ENCODE measurements at places on chromosomes 1 and 21. TPM values are rescaled to one million over a fixed set of nuclear protein-coding genes. Genes with fewer than 3 reads are reported as not detected.
A peak's percentile ranks its signal among the peaks of the same experiment; 100 is the strongest.

The PGBD5 gene
- not detected for polyA plus RNA-seq

The AVPR1B gene
- not detected for polyA plus RNA-seq

The F13B gene
- polyA plus RNA-seq = not detected

The KRTAP19-3 gene
- polyA plus RNA-seq = not detected

The METTL25B gene
- 14.4 TPM for polyA plus RNA-seq

The MMP23B gene
- 0.40 TPM for polyA plus RNA-seq

The PHF13 gene
- 4.4 TPM for polyA plus RNA-seq

The C1orf116 gene
- polyA plus RNA-seq = 0.11 TPM

The MXRA8 gene
- not detected for polyA plus RNA-seq

The LCE2A gene
- not detected for polyA plus RNA-seq

The CCDC18 gene
- 5.6 TPM for polyA plus RNA-seq

The KRTAP21-2 gene
- polyA plus RNA-seq = not detected

GRCh38 chr1:87712261-87713010, 383.8 kb downstream of the LMO4 start:
- H3K27ac ChIP-seq = no peak overlapping the region
- no peaks in the 10 kb centered on the region for H3K27me3 ChIP-seq
- H3K4me3 ChIP-seq = no peak overlapping the region
- no peaks in the 10 kb centered on the region for H3K36me3 ChIP-seq

DNA sequence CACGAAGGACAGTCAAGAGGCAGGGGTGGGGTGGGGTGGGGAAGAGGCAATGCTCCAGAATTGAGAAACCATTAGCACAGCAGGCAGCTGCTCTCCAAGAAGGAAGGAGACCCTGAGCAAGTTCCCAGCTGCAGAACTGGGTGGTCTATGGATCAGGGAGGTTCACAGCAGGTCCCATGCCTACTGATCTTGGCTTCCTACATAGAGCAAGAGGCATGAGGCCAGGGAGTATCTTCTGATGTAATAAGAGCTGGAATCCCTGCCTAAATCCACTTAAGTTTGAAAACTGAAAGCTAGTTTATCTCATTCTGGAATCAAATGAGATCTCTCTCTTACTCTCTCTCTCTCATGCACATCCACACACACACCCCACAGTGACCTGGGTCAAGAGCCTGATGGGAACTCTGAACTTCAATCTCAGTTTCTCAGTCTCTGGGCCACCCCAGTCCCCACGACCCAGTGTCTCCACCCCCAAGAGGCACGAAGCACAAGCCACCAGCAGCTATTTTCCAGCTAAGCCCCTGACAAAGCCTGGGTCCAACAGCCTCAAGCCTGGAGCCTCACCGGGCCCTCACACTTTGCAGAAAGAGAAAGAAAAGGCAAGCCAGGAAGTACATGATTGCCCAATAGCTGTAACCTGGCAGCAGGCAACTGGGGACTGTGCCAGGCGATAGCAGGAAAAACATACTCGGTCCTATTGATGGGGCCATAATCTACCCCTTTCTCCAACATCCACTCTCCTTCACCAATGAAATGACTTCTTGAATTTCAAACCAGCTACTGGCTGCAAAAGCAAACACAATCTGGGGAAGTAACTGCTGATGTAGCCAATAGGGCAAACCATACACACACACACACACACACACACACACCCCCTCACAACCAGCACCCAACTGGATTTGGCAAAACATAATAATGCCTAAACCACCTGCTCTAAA, 2.2 kb downstream of the NUAK2 start:
- H3K27me3 ChIP-seq = no peaks in the 10 kb centered on the region
- peak overlapping the region; percentile 67 for H3K27ac ChIP-seq
- peak overlapping the region; percentile 99 for H3K4me3 ChIP-seq
- H3K4me1 ChIP-seq = peaks cover 64% of the 10 kb centered on the region

GRCh38 chr1:119097380-119097779, 43.1 kb downstream of the WARS2 start:
- H3K4me3 ChIP-seq = no peak overlapping the region
- H3K36me3 ChIP-seq = no peaks in the 10 kb centered on the region
- H3K27ac ChIP-seq = no peak overlapping the region
- DNase-seq = no peak

GRCh38 chr1:40857737-40858136, 4.4 kb downstream of the CITED4 start:
- no peaks in the 10 kb centered on the region for H3K36me3 ChIP-seq
- H3K4me3 ChIP-seq = peak overlapping the region; percentile 70
- peaks cover 9% of the 10 kb centered on the region for H3K4me1 ChIP-seq
- H3K27me3 ChIP-seq = peaks cover 33% of the 10 kb centered on the region

DNA sequence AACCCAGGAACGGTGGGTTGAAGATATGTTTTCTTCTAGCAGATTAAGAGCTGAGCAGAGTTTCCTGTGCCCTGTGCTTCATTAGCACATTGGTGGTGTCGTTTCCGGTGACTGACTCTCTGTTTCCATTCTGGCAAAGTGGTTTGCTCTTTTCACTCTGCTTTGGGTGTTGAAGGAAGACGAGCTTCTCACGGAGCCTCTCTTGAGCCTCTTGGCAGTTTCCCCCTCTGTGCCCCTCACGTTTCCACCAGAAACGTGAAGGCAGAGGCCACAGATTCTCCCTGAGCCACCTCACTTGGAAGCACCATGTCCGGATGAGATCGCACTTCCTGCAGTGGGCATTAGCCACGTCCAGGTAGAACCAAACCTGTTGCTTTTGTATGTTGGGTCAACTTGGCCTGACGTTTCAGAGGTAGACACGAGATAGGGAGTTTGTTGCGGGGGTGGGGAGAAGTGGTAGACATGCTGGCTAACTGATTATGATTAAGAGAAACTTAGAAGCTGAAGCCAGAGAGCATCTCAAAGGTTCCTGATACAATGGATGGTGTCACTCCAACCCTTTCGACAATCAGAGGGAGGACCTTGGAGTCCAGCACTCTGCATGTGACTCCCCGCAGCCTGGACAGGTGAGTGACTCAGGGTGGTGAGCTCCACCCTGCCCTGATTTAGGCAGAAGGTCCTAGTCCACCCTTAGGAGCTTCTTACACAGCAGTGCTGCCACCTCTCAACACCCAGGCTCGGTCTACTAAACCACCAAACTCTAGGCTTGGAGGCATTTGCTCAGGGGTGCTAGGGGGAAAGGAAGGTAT, at the start of gene LAX1:
LAX1 (plus strand) TSS at position 155 of the 809 bp plus-strand sequence; CDS start at position 538, 383 bp downstream.
- peak within 1 kb of the TSS; percentile 89 for H3K27ac ChIP-seq
- peak within 1 kb of the TSS; percentile 93 for H3K4me3 ChIP-seq
- peak; percentile 35 for DNase-seq
- H3K27me3 ChIP-seq = peaks cover 5% of the 10 kb centered on the region
- peaks cover 18% of the 10 kb centered on the region for H3K4me1 ChIP-seq
- peaks cover 7% of the 10 kb centered on the region for H3K36me3 ChIP-seq

- H3K27ac ChIP-seq = no peak overlapping the region
- peaks cover 8% of the 10 kb centered on the region for H3K27me3 ChIP-seq
- H3K36me3 ChIP-seq = no peaks in the 10 kb centered on the region
- no peak overlapping the region for H3K4me3 ChIP-seq
- no peaks in the 10 kb centered on the region for H3K4me1 ChIP-seq
- DNase-seq = no peak
Observed at GRCh38 chr1:22767852-22768251, 57.2 kb downstream of the EPHB2 start.

DNA sequence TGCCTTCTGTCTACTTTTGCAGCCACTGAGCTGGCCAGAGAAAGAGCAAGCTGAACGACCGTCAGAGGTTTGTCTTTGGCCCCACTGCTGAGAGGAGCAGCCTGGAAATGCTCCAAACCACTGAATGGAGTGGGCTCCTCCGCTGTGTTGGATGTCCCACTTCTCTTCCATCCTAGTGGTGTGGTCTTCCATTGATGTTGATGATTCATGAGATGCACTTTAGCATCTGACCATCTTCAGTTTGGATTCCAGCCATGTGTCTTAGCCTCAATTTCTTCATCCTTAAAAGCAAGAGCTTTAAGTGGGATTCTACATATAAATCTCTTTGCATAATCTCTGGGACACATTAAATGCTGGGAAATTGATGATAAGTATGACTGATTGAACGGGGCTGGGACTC, 276.9 kb downstream of the SIPA1L2 start:
- DNase-seq = no peak
- H3K36me3 ChIP-seq = no peaks in the 10 kb centered on the region
- no peak overlapping the region for H3K4me3 ChIP-seq

- H3K36me3 ChIP-seq = no peaks in the 10 kb centered on the region
- H3K4me1 ChIP-seq = no peaks in the 10 kb centered on the region
- no peak overlapping the region for H3K4me3 ChIP-seq
Observed at GRCh38 chr1:61098333-61098732, 16.0 kb downstream of the NFIA start.

DNA sequence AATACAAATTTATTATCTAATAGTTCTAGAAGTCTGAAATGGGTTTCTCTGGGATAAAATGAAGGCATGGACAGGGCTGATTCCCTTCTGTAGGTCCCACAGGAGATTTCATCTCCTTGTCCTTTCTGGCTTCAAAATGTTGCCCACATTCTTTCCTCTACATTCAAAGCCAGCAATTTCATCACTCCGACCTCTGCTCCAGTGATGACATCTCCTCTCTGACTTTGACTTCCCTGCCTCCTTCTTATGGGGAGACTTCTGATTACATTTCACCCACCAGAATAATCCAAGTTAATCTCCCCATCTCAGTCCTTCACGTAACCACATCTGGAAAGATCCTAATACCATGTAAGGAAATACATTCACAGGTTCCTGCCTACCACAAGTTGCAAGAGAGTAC, 358.0 kb upstream of the C1orf87 start:
- H3K36me3 ChIP-seq = no peaks in the 10 kb centered on the region
- no peak overlapping the region for H3K27ac ChIP-seq
- no peak for DNase-seq
- no peaks in the 10 kb centered on the region for H3K4me1 ChIP-seq
- no peak overlapping the region for H3K4me3 ChIP-seq

DNA sequence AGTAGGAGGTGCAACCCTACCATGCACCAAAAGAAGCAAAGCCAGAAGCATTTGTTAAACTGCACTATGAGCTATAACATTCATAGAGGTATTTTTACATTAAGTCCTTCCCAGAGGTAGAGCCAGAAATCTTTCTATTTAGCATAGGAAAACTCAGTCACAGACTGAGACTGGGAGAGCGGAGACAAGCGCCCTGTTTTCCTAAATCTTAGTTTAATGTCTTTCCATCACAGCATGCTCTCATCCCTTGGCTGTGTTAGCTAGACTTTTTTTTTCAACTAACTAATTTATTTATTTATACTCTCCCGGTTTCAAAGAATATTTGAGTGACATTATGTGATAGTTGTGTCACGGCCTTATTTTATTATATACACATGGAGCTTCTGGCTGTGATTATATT, 304.1 kb downstream of the LMX1A start:
- no peaks in the 10 kb centered on the region for H3K36me3 ChIP-seq
- DNase-seq = no peak
- H3K4me3 ChIP-seq = no peak overlapping the region
- H3K27ac ChIP-seq = no peak overlapping the region
- H3K27me3 ChIP-seq = peaks cover 18% of the 10 kb centered on the region

DNA sequence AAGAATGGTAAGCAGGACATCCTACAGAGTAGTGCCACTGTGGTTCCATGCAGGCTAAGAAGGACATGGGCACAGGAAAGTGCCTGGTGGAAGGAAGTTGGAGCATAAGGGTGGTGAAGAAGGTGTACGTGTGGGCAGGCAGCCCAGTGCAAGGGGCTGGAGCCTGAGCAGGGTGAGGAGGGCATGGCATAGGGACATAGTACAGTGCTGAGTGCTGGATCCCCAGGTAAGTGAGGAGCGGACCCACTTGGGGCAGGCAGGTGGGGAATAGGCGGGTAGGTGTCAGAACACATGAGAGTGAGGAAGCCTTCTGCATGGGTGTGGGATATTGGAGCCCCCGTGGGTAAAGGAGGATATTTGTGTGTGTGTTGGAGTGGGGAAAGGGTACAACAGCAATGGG, 15.7 kb upstream of the LRRC53 start:
- no peak overlapping the region for H3K27ac ChIP-seq
- no peaks in the 10 kb centered on the region for H3K4me1 ChIP-seq
- no peak overlapping the region for H3K4me3 ChIP-seq
- no peak for DNase-seq
- H3K27me3 ChIP-seq = peaks cover 25% of the 10 kb centered on the region

GRCh38 chr1:98057236-98057910, 136.5 kb upstream of the DPYD start:
- DNase-seq = no peak
- H3K27ac ChIP-seq = no peak overlapping the region
- no peaks in the 10 kb centered on the region for H3K36me3 ChIP-seq

GRCh38 chr1:59994302-59995198, 68.0 kb upstream of the CYP2J2 start:
- no peak overlapping the region for H3K27ac ChIP-seq
- peaks cover 20% of the 10 kb centered on the region for H3K27me3 ChIP-seq
- H3K4me3 ChIP-seq = no peak overlapping the region
- no peaks in the 10 kb centered on the region for H3K4me1 ChIP-seq

- H3K36me3 ChIP-seq = no peaks in the 10 kb centered on the region
Observed at GRCh38 chr1:11735531-11735853, 444 bp upstream of the AGTRAP start.

- H3K4me1 ChIP-seq = peaks cover 4% of the 10 kb centered on the region
- H3K27me3 ChIP-seq = no peaks in the 10 kb centered on the region
- no peak overlapping the region for H3K4me3 ChIP-seq
- DNase-seq = no peak
- H3K27ac ChIP-seq = no peak overlapping the region
- peaks cover 11% of the 10 kb centered on the region for H3K36me3 ChIP-seq
Observed at GRCh38 chr1:54743416-54744226, 20.7 kb downstream of the PARS2 start.

DNA sequence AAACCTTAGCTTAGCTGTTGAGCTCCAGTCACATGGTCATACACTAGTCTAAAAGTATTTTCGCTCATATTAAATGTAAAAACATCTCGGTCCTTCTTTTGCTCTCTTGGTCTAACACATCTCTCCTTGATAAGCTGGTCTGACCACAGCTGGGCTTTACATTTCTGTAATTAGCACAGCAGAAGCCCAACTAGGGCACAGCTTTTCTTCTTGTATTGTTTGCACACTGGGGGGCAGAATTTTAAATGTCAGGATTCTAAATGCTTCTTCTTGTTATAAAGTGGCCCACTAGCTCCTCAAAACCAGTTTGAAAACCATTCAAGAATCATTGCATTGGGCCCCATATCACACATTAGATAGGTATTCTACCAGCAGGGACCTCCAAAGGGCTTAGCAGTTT, 289.1 kb upstream of the PKN2 start:
- no peaks in the 10 kb centered on the region for H3K27me3 ChIP-seq
- H3K36me3 ChIP-seq = no peaks in the 10 kb centered on the region
- no peak overlapping the region for H3K27ac ChIP-seq
- H3K4me3 ChIP-seq = no peak overlapping the region
- H3K4me1 ChIP-seq = no peaks in the 10 kb centered on the region

- H3K4me1 ChIP-seq = no peaks in the 10 kb centered on the region
- no peak overlapping the region for H3K27ac ChIP-seq
- DNase-seq = no peak
- peaks cover 25% of the 10 kb centered on the region for H3K27me3 ChIP-seq
- H3K36me3 ChIP-seq = no peaks in the 10 kb centered on the region
Observed at GRCh38 chr1:175725684-175726083, 17.7 kb downstream of the TNR start.

- H3K4me1 ChIP-seq = no peaks in the 10 kb centered on the region
- no peak overlapping the region for H3K27ac ChIP-seq
- H3K36me3 ChIP-seq = peaks cover 19% of the 10 kb centered on the region
- no peaks in the 10 kb centered on the region for H3K27me3 ChIP-seq
Observed at GRCh38 chr1:28278763-28279162, 19.4 kb downstream of the SESN2 start.
